ENCODE measurements at places on chromosomes 5 and 9.

DNA sequence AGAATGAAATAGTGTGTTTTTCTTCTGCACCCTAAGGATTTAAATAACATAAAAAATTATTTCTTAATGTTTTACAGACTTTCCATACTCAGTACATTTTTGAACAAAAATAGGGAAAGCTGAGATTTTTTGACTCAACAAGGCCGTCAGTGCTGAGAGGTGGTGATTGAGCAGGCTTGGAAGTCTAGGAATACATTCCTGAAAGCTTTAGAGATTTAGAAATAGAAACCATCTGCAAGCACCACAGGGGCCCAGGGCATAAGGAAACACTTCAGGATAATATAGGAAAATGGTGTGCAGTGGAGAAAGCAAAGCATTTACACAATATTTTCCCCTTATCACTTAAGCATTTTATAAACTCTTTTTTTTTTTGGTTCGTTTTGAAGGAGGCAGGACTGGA, 5.2 kb downstream of the BASP1 start:
- DNase-seq: no peak

DNA sequence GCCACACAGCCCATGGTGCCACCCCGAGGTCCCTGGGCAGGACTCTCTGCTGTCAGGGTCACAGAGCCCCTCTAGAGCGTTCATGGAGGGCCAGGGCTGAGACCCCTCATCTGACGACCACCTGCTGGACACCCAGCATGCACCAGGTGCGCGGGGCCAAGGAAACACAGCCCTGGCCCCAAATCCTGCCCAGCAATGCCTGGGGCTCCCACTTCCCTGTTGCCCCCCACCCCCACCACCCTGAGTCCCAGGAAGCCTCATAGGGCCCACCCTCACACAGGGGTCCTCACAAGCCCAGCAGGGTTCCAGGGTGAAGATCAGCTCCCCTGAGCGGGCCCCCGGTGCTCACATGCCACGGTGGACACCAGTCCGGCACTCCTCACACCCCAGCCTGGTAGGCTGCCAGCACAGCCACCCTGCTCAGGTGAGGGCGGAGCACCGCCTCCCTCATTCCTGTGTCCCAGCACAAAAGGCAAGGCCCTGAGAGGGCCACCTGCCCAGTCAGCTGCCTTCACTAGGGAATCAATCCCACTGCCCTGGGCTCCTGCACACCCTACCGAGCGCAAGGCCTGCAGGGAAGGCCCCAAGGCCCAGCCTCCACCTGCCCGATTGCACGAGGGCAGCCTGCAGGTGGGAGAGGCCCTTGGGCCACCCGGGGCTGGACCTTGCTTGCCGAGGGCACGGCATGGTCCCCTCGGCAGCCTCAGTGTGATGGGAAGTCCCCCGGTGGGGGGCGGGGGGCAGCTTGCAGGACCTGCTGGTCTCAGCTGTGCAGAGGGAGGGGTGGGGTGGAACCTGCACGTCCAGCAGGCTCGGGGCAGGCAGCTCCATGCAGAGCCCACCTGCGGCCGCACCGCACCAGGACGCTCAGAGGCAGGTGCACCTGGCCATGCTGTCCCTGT, 56.4 kb upstream of the UBAC1 start:
- DNase-seq: no peak

DNA sequence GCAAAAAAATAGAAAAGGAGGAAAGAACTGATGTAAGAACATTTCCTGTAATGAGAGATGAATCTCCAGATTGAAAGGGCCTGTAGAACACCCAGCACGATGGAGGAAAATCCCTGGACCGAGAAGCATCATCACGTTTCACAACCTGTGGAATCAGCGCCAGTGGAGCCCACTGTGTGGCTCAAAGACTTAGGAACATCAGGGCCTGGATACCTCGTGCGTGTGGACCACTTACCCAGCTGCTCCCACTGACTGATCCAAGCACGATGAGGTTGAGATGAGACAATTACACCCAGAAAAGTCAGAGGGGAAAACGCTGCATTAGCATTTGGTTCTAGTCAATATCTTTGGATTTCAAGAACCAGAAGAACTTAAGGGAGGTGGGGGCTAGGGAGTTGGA, 224.6 kb downstream of the SYK start:
- no peak for DNase-seq

DNA sequence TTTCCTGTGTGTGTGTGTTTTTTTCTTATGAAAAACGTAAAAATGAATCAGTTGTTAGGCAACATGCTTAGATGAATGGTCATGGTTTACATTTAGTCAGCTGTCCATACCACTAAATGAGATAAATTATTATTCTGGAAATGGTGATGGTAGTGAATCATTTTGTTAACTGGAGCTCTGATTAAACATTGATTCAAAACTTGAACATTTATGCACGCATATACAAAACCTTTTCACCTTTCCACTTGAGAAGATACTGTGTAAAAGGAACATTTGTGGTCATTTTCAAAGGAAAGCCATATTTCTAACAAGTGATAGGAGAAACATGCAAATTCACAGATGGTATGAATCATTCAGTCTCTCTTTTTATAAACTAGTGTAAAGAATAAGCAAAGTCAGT, 162.0 kb downstream of the SLC25A46 start:
- no peak for DNase-seq

GRCh38 chr5:9380109-9380508, 165.8 kb downstream of the SEMA5A start:
- DNase-seq: no peak

- no peak for DNase-seq
These were observed 340.3 kb downstream of the KCTD16 start for GRCh38 chr5:144510845-144511579.

DNA sequence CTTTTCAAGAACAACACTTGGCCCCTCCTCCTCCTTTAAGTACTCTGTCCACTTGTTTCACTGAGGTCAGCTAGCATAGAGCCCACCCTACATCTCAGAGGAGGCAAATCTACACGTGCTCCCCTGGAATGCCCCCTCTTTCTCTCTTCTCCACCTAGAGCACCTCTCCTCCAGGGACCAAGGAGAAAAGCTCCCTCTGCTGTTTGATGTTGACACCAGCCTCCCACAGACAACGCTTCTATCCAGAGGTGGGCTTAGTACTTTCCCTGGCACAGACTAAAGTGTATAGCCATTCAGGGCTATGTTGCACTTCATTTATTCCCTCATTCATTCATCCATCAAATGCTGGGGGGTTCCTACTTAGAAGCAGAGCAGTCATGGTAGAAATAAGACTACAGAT, 68.2 kb upstream of the TAF1L start:
- no peak for DNase-seq

DNA sequence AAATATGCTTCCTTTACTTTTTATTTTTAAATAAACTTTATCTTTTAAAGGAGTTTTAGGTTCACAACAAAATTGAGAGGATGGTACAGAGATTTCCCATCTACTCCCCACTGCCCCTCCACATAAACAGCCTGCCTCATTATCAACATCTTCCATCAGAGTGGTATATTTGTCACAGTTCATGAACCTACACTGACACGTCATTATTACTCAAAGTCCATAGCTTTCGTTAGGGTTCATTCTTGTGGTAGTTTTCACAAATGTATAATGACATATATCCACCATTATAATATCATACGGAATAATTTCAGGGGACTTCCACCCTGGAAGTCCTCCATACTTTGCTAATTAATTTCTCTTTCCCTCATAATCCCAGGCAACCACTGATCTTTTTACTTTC, 204.9 kb downstream of the SMARCA2 start:
- no peak for DNase-seq

DNA sequence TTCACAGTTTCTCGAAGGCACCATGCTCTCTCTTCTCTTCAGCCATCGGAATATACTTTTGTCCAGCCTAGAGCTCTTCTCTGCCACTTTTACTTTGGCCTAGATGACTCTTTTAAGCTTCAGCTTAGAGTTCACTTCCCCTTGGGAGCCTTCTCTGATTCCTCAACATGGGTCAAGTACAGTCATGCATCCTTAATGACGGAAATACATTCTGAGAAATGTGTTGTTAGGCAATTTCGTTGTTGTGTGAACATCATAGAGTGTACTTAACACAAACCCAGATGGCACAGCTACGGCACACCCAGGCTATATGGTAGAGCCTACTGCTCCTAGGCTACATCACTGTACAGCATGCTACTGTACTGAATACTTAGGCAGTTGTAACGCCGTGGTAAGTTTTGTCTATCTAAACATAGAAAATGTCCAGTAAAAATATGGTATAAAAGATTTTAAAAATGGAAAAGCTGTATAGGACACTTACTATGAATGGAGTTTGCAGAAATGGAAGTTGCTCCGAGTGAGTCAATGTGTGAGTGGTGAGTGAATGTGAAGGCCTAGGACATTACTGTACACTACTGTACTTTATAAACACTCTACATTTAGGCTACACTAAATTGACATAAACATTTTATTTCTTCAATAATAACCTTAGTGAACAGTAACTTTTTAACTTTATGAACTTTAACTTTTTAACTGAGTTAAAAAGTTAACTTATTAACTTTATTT, 15.1 kb upstream of the TNFSF15 start:
- no peak for DNase-seq

DNA sequence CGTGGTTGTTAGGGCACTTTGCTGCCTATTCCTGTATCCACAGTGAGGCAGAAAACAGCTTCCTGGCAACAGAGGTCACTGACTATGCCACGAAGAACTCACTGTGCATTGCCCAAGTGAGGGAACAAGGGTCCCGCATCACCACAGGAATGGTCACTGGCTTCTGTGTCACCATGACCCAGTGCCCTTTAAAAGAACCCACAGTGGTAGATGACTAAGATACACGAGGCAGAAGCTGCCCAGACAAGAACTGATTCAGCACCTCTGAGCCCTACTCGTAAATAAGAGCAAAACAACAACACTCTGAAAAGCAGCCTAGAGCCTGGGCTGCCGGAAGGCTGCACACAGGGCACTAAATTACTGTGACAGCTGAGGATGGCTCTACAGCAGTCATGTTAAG, 236.6 kb upstream of the RASEF start:
- no peak for DNase-seq

- no peak for DNase-seq
These were observed 27.6 kb downstream of the KCNMB1 start for GRCh38 chr5:170361616-170362015.

DNA sequence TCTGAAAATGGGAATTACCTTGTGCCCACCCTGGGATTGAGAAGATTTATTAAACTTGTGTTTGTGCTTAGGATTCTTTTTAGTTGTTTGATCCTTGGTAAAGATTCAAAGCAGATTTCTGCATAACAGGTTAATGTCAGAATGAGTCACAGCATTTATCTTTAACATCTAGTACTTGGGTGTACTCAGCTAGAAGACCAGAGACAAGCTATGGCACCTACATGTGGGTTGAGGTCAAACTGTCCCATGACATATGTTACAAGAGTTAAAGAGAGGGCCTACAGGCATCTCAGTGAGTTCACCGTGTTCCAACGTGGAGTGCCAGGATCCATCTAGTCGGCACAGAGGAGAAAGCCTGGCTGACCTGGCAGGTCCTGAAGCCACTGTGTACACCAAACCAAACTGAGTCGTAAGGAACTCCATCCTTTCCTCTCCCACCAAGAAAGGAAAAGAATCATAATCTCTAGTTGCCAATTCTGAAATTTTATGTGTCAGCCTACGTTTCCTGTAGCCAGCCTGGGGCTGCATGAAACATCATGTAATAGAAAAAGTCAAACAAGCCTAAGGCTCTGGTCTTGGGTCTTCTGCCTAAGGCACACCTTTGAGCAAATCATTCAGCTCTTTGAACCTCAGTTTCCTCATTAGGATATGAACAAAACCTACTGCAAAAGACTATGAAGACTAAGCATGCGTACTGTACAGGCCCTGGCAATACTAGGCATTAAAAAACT, 73.7 kb downstream of the RCL1 start:
- no peak for DNase-seq

DNA sequence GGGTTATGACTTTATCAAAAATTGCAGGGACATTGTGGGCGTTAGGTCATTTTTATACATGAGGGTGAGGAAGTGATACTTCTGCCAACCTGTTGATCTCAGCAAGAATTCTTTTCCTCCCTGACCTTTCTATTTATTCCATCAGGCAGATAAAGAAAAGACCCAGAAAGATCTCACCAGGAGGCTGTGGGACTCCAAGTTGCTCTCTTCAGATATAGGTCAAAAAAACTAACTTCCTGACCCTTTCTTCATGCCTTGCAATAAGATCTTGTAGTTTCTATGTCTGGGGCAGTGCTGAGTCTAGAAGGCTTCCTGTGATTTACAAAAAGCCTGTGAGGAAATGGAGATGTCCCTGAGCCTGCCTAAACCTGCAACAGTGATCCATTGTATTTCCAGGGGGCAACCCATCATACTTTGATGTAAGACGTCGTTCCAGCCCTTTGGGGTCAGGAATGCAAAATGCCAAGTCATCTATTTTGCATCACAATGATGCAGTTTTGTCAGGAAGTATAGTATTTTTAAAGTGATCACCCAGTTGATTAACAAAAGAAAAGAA, 22.0 kb upstream of the PIK3R1 start:
- no peak for DNase-seq

DNA sequence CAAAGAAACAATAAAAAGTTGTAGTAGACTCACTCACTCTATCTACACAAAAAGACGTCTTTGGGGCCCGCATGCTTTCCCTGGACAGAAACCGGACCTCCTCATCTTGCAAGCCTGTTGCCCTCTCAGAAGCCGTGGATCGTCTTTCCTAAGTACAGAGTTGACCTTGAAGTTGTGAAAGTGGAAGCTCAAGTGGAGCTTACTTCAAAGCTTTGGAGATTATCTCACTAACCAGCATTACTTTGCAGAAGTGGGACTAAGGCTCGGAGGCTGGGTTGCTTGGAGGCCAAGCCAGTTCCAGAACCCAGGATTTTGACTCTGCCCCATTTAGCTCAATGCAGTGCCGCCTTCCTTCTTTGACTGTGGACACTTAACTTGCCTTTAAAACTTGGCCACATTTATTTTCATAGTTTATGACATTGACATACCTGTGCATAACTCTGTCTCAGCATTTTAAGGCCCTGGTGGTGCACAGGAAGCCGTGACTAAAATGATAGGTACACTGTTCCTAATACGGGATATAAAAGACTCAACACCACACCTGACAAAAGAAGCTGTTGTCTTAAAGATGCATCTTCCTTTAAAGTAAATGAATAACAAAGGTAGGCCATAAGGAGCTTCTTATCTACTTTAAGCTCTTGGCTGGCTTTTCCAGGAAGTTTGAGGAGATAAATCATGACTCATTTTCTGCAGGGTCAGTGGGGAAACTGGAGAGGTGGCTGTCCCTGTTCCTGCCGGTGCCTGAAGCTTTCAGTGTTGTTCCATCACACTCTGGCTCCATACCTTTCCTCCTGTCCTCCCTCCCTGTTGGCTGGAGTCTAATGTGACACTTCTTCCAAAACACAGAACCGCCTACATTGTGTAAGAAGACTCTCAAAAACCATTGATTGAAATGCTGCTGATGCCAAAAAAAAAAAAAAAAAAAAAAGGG, 10.7 kb downstream of the SLC25A25 start:
- DNase-seq: no peak

- DNase-seq: peak; percentile 53
These were observed 649 bp downstream of the STK10 start for GRCh38 chr5:172187118-172188032.

Data from stimulated activated CD8-positive, alpha-beta memory T cell treated with anti-CD3 and anti-CD28 coated beads, Interleukin-12 subunit alpha, Interleukin-12 subunit beta, amount 100 ng/mL, for 4 hours (primary cell).